ENCODE measurements at places on chromosomes 2 and 18.

- DNase-seq, result no peak
These were observed 307.3 kb upstream of the CNTNAP5 start for GRCh38 chr2:123717636-123718334.

- peak; percentile 83 for DNase-seq
These were observed 226.6 kb downstream of the ALPK2 start for GRCh38 chr18:58402247-58402646.

DNA sequence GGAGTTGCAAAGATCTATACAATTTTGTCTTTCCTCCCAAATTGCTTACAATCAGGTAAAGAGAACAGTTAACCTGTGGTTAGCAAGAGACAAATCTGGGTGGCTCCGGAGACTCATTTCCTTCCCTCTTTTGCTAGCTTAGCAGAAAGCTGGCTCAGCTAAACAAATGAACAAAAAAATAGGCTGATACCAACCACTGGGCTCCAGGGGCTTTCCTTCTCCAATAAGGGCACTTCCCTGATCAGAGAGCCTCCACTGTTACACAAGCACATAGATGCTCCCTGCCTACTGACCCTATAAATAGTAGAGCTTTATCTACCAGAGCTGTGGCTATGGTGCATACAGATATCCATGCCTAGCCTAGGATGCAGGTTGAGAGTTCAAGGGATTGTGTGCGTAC lies 90.1 kb upstream of the ARL5A start:
- no peak for DNase-seq

DNA sequence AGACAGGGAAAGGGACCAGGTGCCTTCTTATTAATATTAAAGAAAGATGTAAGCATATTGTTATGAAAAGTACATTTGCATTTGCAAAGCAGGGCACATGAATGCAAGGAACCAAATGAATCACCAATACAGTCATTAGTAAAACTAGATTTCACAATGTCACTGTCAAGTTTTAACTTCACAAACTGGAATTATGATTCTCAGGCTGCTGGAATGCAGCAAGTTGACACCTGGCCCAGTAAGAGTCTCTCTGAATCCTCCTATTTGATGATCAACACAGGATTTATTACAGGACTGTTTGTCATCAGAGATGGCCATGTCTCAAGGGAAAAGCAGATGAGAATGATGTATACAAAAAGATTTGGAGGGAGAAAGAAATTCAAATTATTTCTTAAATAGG lies 72.9 kb upstream of the STK39 start:
- no peak for DNase-seq

GRCh38 chr18:8462651-8463185 lies 146.5 kb upstream of the RAB12 start:
- DNase-seq, result no peak

GRCh38 chr2:136327162-136327852 lies 209.4 kb upstream of the CXCR4 start:
- DNase-seq, result no peak

Measured in fibroblast of upper back skin (primary cell).